ENCODE measurements at places on chromosomes 5 and 9.
A peak's percentile ranks its signal among the peaks of the same experiment; 100 is the strongest.

GRCh38 chr9:79946712-79947111, 374.9 kb downstream of the TLE4 start:
- DNase-seq: no peak

DNA sequence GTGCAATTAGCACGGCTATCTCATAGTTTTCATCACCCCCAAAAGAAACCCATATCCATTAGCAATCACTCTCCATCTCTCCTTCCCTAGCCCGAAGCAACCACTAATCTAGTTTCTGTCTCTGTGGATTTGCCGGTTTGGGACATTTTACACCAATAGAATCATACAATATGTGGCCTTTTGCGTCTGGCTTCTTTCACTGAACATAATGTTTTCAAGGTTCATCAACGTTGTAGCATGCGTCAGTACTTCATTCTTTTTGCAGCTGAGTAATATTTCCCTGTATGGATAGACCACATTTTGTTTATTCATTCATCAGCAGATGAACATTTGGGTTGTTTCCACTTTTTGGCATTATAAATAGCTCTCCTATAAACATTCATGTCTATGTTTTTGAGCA, 75.4 kb upstream of the TBC1D2 start:
- no peak for DNase-seq

- no peak for DNase-seq
These were observed 195.5 kb upstream of the CLINT1 start for GRCh38 chr5:158054223-158055110.

- no peak for DNase-seq
These were observed 63.9 kb downstream of the C9orf152 start for GRCh38 chr9:110143950-110144545.

- DNase-seq: no peak
These were observed 552.0 kb upstream of the CLINT1 start for GRCh38 chr5:158410976-158411375.

DNA sequence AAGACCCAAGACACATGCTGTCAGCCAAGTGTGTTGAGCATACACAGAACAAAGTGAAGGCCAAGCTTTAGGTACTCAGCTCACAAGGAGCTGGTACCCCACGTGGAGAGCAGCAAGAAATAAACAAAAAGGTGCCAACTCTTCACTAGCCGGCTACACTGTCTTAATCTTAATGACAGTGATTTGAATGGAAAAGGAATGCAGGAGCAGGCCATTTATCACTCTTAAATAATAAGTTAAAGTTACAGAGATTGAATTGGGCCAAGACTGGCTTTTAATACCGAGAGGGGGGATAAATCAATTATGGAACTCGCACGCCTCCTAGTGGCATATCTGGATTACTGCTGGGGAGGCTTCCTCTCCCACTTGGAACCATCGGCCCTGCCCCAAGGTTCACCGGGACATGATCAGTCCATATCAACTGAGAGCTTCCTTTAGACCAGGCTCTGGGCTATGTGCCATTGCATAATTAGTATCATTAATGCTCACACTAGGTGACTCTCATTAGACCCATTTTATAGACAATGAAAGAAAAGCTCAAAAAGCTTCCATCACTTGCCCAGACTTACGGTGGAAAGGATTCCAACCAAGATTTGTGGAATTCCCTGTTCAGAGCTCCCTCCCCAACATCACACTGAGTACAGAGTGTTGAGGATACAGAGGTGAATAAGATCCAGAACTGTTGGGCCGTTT, 94.0 kb downstream of the ACTL7B start:
- peak; percentile 68 for DNase-seq

- DNase-seq: no peak
These were observed 445.5 kb downstream of the MED10 start for GRCh38 chr5:5932824-5933223.

- no peak for DNase-seq
These were observed 152.9 kb downstream of the FRMD3 start for GRCh38 chr9:83385317-83385716.

- DNase-seq: no peak
These were observed 14.8 kb downstream of the BARHL1 start for GRCh38 chr9:132597073-132597775.

DNA sequence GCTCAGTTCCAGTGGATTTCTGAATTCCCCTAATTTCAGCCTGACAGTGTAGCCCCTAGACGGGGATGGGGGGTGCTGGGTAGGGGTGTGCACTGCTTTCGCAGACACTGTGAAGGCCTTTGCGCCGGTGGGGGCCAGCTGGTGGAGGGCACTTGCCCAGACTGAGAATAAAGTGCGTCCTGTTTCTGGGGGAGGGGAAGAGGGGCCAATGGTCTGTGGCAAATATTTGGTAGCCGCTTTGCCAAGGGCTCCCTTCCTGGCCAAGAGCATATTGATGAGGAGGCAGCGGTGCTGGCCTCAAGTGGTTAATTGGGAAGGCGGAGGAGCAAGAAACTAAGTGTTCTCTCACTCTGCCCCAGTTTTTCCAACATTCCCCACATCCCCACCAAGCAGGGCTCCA, 1.4 kb downstream of the CXCL14 start:
- no peak for DNase-seq

GRCh38 chr9:133568186-133568585, 33.7 kb downstream of the ADAMTSL2 start:
- no peak for DNase-seq

DNA sequence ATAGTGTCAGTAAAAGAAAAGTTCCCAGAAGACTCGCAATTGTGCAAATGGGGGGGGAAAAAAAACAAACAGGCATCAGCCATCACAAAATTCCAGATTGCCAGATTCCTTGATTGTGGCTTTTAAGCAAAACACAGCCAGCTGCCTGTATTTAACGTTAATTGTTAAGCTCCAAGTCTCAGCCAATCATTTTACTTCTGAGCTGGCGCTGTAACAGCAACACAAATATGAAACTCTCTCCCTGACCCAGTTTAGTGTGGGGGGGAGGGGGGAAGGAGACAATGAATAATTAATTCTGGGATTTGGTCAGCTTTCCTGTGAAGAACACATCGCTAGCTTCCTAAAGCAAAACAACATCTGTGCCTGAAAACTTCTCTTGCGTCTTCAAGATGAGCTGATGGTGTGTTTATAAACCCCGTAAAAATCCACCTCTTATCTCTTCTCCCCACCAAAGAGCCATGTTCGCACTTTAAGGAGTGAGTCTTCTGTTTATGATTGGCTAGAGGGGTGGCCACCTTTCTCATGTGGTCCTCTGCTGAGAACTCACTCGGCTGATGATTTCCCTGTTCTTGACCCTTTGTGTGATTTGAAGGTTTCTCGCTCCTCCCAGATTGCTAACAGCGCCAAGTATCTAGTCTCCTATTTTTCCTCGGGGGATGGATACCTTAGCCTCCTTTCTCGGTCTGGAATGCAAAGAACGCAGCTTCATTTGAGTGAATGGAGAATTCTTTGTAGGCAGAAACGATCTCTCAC, 160.2 kb upstream of the DAPK1 start:
- DNase-seq: no peak

DNA sequence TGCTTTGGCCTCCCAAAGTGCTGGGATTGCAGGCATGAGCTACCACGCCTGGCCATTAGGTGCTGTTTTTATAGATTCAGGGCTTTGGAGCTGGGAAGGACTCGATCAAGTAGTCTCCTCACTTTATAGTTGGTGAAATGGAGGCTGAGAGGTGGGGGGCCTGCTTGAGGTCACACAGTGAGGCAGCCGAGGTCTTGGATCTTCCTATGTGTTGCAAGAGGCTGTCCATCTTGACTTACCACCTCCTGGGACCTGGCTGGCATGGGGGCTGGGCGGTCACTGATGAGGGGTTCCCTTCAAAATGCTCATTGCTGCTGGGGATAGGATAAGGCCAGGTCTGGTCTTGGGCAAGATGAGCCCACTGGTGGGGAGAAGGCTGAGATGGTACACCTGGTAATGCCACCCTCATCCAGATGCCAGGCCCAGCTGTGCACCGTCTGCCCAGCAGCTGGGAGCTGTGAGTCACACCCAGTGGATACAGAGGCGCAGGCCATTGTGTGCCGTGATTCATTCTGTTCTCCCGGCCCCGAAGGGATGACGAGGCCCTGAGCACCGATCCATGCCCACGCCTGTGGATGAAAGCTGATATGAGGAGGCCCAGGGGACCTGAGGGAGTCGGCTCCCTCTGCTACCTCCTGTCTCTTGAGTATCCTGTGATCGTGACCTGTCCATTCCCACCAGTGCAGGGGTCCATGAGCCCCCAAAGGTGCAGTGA, 10.5 kb upstream of the NDST1 start:
- no peak for DNase-seq

DNA sequence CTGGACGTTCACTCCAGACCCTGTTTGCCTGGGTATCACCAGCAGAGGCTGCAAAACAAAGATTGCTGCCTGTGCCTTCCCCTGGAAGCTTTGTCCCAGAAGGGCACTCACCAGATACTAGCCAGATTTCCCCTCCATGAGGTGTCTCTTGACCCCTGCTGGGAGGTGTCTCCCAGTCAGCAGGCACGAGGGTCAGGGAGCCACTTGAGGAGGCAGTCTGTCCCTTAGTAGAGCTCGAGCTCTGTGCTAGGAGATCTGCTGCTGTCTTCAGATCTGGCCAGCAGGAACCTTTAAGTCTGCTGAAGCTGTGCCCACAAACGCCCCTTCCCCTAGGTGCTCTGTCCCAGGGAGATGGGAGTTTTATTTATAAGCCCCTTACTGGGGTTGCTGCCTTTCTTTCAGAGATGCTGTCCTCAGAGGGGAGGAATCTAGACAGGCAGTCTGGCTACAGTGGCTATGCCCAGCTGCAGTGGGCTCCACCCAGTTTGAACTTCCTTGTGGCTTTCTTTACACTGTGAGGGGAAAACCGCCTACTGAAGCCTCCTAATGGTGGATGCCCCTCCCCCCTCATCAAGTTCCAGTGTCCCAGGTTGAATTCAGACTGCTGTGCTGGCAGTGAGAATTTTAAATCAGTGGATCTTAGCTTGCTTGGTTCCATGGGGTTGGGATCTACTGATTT, 253.9 kb downstream of the SPATA31D1 start:
- DNase-seq: no peak

DNA sequence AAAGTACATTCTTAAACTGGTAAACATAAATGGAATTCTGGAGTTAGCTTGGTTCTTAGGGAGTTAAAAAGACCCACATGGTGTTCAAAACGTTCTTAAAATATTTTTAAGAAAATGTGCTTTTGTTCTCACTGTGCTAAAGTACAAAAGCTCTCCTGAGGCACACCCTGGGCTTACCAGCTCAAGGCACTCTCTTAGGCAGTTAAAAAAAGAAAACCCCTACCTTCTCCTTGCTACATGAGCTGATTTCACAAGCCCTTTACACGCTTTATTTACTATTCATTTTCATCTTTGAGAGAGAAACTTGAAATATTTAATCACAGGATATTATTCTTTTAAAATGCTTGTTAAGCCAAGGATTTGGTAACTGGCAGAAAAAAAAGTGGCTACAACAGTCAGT, 723.3 kb upstream of the GRAMD2B start:
- no peak for DNase-seq

GRCh38 chr5:177982072-177982727, 13.8 kb downstream of the PROP1 start:
- peak; percentile 74 for DNase-seq

- DNase-seq: no peak
These were observed 421.4 kb upstream of the WWC1 start for GRCh38 chr5:167870055-167870454.

DNA sequence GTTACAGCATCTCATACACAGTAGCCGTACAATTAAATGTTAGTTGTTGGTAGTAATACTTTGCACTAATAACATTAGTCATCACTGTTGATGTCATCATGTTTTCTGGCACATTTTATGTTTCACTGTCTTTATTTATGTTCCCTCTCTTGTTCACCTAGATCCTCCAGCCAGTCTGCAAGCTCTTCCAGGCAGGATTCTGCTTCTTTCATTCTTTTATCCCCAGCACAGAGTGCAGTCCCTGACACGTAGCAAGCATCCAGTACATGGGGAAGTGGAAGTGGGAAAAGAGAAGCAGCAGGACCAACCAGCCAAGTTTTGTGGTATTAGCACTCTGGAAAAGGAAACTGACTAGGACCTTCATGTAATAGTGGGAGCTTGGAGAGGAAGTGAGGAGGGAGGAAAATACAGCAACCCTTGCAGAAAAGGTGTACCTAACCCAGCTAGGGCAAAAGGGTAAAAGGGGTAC, 89.7 kb upstream of the SLC44A1 start:
- no peak for DNase-seq

- DNase-seq: no peak
These were observed 11.1 kb upstream of the KIF12 start for GRCh38 chr9:114110180-114110579.

DNA sequence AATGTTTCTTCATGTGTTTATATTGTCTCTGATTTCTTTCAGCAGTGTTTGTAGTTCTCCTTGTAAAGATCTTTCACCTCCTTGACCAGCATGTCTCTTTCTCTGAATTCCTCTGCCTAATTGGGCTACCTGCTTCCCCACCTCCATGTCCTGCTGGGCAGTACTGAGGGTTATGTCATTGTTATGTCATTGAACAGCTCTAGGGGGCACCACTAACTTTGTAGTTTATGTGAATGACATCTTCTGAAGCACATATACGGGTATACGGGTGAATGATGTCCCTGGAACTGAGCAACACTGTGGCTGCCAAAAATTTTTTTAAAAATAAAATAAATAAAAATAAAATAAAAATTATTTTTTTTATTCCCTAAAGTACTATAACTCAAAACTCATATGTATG, 16.9 kb upstream of the SNCAIP start:
- DNase-seq: no peak

DNA sequence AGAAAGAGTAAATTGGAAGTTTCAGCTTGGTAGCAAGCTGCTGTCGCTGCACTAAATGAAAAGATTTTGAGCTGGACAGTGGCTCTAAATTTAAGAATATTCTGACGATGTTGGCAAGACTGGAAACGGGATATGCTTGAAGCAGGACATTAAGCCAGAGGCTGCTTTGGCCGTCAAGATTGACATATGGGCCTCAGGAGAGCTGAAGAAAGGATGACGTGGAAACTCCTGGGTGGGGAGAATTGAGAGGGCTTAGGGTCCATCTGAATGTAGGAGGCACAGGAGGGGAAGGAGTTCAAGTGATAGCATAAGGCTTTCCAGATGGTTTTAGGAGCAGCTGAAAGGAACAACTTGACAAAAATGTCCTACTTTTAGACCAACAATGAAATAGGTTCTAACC, 108.9 kb downstream of the PAPPA start:
- no peak for DNase-seq

DNA sequence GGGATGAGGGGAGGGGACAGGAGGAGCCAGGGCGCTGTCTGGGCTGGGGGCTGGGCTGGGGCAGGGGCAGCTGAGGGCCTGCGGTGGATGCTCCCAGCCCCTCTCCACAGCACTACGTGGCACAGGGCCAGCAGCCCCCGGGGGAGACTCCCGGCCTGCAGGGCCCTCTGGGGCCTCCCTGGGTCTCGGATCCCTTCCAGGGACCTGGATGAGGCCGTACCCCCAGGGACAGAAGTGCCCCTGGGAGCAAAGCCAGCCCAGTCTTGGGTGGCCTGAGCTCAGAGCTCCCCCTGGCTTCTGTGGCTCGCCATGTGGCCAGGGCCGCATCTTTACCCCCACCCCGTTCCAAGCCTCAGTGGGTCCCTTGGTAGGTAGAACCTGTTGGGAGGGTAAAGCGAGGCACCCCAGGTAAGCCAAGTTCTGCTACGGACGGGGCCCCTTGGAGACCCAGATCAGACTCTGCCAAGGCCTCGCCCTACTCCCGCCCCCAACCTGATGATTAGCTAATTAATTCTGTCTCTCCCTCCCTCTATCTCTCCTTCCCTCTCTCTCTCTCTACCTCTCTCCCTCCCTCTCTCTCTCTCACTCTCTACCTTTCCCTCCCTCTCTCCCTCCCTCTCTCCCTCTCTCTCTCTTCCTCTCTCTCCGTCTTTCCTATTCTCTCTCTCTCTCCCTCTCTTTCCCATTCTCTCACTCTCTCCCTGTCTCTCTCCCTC, 24.3 kb downstream of the KCNT1 start:
- no peak for DNase-seq

GRCh38 chr9:70263421-70263820, 4.6 kb downstream of the SMC5 start:
- no peak for DNase-seq
